ENCODE measurements at places on chromosomes 7 and 10.
A peak's percentile ranks its signal among the peaks of the same experiment; 100 is the strongest.

DNA sequence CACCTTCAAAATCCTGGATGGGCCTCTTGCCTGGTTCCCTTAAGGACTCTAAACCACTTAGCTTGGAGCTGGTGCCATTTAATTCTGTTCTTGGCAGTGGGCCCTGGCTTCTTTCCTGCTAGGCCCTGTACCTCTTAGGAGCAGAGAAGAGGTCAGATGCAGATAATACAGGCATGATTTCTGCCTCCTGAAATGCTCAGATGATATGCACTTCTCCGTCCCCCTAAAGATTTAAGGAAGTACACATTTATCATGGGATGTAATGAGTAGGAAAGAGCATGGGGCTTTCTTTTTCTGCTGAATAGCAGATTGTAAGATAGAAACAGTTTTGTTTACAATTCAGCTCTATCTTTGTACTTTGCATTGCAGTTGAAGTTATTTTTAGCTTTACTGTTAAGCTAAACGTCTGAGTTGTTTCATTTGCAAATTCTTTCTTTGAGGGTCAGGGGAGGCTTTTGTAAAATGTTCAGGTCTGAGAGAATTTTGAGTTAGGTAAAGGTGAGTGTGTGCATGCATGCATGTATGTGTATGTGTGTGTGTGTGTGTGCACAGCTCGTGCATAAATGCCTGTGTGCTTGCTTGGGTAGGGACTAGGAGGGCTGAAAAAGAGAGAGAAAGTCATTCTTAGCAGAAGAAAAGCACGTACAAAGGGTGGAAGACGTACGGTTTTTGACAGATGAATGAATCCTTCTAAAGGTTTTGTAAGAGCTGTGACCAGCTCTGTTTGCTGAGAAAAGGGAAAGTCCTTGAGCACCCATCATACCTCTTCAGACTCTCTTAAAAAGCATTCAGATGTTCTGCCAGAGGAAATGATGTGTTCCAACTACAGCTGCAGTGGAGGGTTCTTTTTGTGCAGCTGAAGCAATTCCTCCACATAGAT, 364.2 kb downstream of the AUTS2 start:
- DNase-seq: no peak

DNA sequence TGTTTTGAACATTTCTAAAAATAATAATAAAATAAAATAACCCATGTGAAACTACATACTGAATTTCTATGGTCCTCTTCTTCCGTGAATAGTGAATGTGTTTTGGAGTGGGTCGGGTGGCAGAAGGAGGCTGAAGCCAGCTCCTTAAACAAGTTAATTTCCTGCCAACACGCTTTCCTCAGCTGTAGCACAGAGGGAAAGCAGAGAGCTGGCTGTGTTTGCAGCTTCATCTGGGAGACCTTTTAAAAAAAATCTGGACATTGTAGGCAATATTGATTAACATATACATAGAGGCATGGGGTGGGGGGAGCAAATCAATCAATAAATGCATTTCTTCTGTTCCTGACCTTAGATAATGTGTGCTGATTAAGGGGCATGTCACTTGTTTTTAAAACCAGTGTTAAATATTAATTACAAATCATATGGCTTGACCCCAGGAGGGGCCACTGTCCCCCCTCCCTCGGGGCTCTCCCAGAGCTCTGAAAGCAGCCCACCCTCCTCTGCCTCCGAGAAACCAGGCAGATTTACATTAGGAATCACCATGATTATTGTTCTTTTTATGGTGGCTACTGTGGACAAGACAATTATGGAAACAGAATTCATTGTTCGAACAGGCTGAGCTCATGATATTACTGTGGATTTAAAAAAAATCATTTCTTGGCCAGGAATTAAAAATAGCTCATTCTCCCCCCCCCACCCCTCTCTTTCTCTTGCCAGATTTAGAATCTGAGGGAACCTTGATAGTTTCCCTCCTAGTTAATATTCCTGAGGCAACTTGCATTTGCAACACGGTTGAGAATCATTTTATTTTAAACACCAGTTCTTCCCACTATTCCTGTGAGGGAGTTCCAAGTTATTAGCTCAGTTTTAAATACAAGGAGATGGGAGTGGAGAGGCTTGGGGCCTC, 100.5 kb upstream of the CARD11 start:
- DNase-seq: no peak

DNA sequence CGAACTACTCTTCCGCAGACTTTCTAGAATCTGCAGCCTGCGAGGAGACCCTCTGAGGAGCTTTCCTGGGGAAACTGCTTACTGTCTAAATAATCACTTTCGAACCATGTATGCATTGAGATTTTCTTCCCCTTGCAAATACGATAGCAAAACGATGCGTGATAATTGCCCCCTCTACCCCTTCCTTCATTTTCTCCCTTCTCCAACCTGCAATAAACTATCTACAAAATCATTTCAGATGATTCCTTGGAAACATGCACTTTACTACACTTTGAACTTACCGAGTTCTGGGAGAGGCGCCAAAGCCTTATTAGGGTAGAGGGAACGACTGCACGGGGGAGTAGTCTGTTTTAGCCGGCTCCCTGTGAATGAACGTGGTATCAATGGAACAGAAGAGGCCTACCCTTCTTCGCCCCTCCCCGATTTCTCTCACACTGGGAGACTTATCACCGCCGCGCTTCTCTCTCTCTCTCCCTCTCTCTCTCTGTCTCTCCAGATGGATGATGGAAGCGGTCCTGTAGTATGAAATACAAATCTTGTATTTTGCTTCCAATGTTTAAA, at the start of gene FGFBP3:
TSS of gene FGFBP3 (minus strand) at position 370 of the 561 bp plus-strand sequence. CDS start 517 bp downstream, outside the sequence.
- peak; percentile 8 for DNase-seq

DNA sequence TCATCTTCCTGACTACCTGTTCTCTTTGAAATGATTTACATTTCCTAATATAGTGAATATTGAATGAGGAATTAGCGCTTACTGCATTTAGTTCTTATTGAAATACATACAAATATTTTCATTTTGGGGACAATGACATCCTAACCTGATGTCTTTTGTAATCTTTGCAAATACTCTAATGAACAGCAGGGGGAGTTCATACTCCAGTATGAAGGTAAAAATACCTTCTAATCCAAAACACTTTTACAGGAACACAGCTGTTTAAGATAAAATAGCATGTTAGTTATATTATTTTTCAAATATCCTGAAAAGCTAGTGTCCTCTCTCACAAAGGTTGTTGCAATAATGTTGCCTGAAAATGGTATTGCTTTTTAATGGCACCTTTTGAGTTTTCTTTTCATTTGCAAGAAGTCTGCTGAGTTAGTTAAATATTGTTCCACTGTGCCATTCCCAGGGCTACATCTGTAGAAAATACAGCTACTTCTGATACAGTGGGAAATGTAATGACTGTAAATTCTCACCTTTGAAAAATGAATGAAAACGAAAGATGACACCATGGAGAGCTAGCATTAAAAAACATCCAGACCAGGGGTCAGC, 400.0 kb downstream of the PHF14 start:
- no peak for DNase-seq

GRCh38 chr10:59303018-59303417, 59.3 kb downstream of the FAM13C start:
- no peak for DNase-seq

DNA sequence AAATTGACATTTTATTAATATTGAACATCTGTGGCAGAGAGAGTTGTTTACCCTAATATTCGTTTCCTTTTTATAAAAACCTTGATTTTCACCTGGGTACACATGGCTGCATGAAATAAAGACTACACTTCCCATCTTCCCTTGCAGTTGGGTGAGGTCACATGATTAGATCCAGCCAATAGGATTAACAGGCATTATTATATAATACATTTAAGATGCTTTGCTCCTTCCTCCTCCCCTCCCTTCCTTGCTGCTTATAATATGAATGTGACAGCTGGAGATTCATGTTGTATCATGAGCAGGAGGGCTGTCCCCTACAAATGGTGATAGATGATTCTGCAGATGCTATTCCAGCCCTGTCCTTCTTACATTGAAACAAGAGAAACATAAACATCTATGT, 146.6 kb downstream of the SH2D4B start:
- no peak for DNase-seq

GRCh38 chr10:55820478-55820877, 540.6 kb downstream of the ZWINT start:
- no peak for DNase-seq

DNA sequence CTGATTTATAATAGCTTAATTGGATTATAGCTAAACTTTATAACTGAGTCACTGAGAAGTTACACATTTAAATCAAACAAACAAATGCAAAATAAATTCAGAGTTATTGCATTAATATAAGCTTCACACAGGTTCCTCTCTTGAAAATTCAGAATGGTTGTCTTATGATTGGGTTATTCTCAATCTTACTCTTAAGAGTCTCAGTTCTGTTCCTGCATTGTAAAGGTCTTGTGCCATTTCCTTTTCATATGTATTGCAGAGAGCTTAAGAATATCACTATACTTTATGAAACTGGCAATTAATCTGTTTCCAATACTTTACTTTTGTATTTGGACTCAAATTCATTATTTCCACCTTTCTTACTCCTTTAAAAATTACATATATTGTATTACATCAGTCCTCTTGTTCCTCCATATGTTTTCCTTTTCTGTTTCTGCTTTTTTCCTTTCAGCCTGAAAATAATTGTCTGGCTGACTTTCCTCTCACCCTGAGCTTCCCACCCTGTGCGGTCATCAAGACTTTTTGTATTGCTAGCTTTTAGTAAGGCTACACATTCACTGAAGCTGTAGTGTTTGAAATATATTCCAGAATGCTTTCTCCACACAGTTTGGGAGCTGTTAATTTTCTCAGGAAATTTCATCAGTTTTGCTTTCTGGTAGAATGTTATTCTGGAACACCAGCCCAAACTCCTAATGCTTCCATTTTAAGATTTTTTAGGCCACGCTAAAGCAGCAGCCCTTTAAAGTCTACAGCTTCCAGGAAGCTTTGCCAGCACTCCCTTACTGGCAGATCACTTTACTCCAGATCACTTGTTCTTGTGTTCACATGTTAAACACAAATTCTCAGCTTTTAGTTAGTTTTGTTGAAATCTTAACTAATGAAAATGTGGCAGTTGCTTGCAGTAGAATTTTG, 139.4 kb downstream of the KCND2 start:
- DNase-seq: no peak

- DNase-seq: no peak
These were observed 620.5 kb upstream of the LRRN3 start for GRCh38 chr7:110470420-110470819.

GRCh38 chr10:49431426-49431825, 35.5 kb upstream of the DRGX start:
- DNase-seq: no peak

- DNase-seq: no peak
These were observed 72.3 kb upstream of the DNAJB12 start for GRCh38 chr10:72426986-72427385.

- DNase-seq: no peak
These were observed 147.0 kb downstream of the BBS9 start for GRCh38 chr7:33276325-33276724.

- DNase-seq: no peak
These were observed 165.5 kb downstream of the PKD1L1 start for GRCh38 chr7:47782792-47783191.

- no peak for DNase-seq
These were observed 2.4 kb downstream of the PAPSS2 start for GRCh38 chr10:87661861-87662785.

- no peak for DNase-seq
These were observed 8.1 kb upstream of the OLAH start for GRCh38 chr10:15035385-15036301.

DNA sequence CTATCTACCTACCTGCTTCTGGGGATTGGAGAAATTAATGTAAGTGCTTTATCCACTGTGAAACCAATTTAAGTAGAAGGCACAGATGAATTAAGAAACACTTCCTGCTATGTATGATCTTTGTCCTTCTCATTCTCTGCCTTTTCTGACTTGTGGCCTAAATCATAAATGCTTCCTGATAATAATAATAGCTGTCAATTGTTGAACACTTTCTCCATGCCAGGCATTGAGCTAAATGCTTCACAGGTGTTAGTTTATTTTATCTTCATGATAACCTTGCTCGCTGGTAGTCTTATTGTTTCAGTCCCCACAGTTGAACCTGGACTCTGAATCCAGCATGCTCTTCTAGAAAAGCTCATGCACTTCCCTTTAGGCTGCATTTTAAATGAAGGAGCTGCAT, 75.4 kb downstream of the CHN2 start:
- no peak for DNase-seq

DNA sequence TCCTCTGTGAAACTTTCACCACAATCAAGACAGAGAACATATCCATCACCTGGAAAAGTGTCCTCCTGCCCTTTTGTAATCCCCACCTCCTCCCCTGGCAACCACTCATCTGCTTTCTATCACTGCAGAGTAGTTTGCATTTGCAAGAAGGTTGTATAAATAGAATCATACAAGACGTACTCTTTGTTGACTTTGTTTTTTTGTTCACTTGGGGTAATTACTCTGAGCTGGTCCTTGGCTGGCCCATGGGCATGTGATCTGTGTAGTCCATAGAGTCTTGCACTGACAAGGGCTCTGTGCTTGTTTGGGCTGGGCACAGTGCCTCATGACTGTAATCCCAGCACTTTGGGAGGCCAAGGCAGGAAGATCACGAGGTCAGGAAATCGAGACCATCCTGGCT, 7.8 kb upstream of the HACD1 start:
- no peak for DNase-seq

- DNase-seq: no peak
These were observed 299.4 kb downstream of the DNAJB9 start for GRCh38 chr7:108869070-108869469.

- peak; percentile 98 for DNase-seq
These were observed at the start of gene TRA2A for GRCh38 chr7:23531794-23532489. Gene TRA2A, minus strand, starts transcription at chr7:23531981. Its CDS starts 157 bp downstream, at chr7:23531824.

DNA sequence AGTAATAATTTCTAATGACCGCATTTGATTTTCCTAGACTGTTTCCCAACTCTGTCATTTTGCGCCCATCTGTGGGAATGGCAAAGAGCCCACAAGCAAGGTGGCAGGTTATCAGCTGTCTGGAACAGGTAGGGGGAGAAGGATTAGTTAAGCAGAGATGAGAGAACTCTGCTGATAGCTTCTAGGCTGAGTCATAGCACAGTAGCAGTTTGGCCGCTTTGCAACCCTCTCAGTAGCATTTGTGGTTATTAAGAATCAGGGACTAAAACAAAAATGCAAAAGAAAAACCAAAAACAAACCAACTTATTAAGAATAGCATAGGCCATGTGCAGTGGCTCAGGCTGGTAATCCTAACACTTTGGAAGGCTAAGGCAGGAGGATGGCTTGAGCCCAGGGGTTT, 602.7 kb upstream of the SORCS1 start:
- DNase-seq: no peak

DNA sequence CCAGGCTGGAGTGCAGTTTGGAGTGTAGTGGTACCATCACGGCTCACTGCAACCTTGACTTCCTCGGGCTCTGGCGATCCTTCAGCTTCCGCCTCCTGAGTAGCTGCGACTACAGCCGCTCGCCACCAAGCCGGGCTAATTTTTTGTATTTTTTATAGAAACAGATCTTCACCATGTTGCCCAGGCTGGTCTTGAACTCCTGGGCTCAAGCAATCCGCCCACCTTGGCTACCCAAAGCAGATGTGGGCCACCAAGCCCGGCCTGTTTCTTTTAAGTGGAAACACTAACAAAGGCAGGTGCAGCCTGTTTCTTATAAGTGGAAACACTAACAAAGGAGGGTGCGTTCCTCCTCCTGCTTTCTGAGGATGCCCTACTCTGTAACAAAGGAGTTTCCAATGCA, 18.2 kb downstream of the PRF1 start:
- no peak for DNase-seq
